ENCODE measurements at places on chromosomes 11 and 22.
A peak's percentile ranks its signal among the peaks of the same experiment; 100 is the strongest.

- DNase-seq: no peak
Measured at GRCh38 chr22:44745853-44746789, 6.3 kb upstream of the ARHGAP8 start.

GRCh38 chr22:46580940-46581537, 39.1 kb upstream of the GRAMD4 start:
- no peak for DNase-seq

GRCh38 chr22:22674467-22674866, 30.1 kb downstream of the GGTLC2 start:
- no peak for DNase-seq

DNA sequence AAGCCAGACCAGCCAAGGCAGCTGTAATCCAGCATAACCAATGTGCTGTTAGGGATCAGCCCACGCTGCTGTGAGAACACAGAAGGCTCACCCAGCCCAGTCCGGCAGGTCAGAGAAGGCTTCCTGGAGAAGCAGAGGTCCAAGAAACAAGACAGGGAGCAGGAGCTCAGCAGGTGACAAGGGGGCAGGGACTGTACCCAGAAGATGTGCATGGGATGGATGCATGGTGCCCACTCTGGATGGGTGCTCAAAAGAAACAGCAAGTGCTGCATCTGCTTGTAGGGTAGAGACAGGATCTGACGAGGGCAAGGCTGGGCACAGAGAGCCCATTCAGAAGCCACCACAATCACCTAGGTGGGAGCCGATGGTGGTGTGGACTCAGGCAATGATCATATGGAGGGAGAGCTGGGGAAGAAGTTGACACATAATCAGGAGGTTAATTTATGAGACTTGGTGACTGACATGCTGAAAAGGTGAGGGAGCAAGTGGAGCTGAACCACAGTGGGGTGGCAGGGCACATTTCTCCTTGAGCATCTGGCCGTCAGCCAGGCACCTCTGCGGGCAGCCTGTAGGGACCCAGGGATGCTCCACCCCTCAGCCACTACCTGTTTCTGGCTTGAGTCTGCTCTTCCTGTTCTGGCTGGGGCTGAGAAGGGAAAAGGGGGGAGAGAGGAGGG, 102.3 kb upstream of the DRD2 start:
- DNase-seq: no peak

DNA sequence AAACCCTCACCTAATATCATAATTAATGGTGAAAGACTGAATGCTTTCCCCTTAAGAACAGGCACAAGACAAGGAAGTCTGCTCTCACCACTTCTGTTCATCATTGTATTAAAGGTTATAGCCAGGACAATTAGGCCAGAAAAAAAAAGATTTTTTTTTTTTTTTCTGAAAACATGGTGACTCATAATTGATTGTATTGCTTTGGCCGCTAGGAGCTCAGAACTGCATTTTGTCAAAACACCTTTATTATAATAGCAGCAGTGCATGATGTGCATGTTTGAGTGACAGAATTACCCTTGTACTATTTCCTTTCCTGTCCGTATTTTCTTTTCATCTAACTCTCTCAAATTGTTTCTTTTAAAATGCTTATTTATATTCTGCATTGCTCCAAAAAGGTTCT, 98.1 kb downstream of the RNF169 start:
- no peak for DNase-seq

- DNase-seq: no peak
Measured at GRCh38 chr11:62352355-62353336, 15.4 kb downstream of the ASRGL1 start.

DNA sequence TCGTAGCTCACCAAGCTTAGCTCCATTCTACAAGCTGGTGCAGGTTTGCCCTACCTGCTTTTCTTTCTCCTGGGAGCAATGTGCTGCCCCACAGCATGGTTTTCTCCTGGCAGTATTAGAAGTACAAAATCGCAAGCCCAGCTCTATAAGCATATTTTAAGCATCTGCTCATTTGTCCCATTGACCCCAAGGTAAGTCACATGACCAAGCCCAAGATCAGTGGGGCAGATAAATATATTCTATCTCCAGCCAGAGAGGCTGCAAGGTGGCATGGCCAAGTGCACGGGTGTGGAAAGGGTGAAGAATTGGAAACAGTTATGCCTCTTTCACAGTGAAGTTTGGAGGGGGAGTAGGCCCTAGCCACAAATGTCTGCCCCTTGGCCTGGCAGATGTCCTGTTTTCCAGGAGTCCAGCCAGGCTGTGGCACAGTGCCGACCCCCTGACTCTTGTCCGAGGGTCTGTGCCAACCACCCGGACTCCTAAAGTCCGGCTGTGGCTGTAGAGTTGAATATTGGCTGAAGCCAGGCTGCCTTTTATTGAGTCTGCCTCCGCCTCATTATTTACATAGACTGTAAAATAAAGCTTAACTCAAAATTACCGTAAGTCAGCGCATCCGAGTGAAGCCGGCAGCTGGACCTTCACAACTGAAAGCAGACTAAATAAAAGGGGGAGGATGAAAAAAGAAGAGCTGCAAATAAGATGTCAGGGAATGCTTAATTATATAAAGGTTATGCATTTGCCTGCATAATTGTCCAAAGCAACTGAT, 165.7 kb downstream of the COMMD9 start:
- no peak for DNase-seq

GRCh38 chr11:36746886-36747710, 149.1 kb upstream of the RAG2 start:
- DNase-seq: peak; percentile 58

DNA sequence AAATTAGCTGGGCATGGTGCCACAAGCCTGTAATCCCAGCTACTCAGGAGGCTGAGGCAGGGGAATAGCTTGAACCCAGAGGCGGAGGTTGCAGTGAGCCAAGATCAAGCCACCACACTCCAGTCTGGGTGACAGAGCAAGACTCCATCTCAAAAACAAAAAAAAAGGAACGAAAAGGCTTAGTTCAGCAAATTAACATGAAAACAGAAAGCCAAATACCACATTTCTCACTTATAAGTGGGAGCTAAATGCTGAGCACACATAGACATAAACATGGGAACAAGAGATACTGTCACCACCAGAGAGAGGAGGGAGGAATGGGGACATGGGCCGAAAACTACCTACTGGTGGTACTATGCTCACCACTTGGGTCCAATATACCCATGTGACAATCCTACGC, 38.6 kb downstream of the SCGB1A1 start:
- DNase-seq: no peak

GRCh38 chr11:61618978-61619377, 38.1 kb upstream of the SYT7 start:
- no peak for DNase-seq

GRCh38 chr11:126158054-126158791, 53.2 kb downstream of the RPUSD4 start:
- DNase-seq: no peak

- no peak for DNase-seq
Measured at GRCh38 chr11:64643256-64643881, 52.3 kb downstream of the SLC22A12 start.

DNA sequence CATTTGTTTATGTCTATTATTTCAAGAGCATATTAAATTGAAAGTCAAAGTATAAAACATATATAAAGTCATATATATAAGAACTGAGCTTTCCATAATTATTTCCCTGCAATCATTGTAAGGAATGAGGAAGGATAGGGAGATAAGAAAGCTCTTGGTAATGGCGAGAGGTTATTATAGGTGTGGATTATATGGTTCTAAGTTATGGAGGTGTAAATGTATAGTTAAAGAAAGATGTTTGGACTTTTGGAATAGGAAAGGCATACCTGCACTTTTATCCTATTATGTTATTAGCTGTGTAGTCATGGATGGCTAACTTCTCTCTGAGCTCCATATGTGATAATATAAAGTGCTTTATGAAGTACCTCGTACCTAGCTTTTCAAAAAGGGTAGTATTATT, 127.6 kb downstream of the LUZP2 start:
- DNase-seq: no peak

DNA sequence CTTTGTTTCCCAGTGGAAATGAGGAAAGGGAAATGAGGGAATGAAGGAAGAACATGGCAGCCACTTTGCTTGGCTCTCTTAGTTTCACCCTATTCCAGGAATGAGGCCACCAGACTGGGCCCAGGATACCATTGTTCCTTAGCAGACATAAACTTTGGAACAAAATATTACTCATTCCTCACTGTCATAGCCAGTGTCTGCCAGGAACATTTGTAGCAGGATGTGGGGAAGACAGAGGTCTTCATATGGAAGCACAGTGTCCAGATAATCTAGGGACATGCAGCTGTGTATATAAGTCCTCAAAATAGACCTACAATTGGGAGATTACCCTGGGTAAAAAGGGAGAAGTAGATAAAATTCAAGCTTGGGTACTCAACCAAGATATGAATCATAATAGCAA, 15.2 kb upstream of the FUT4 start:
- DNase-seq: no peak

- no peak for DNase-seq
Measured at GRCh38 chr11:103024086-103024485, 67.9 kb downstream of the DCUN1D5 start.

- DNase-seq: no peak
Measured at GRCh38 chr11:57983191-57983590, 40.5 kb upstream of the OR9Q1 start.

GRCh38 chr11:107370390-107370789, 87.2 kb downstream of the CWF19L2 start:
- no peak for DNase-seq

DNA sequence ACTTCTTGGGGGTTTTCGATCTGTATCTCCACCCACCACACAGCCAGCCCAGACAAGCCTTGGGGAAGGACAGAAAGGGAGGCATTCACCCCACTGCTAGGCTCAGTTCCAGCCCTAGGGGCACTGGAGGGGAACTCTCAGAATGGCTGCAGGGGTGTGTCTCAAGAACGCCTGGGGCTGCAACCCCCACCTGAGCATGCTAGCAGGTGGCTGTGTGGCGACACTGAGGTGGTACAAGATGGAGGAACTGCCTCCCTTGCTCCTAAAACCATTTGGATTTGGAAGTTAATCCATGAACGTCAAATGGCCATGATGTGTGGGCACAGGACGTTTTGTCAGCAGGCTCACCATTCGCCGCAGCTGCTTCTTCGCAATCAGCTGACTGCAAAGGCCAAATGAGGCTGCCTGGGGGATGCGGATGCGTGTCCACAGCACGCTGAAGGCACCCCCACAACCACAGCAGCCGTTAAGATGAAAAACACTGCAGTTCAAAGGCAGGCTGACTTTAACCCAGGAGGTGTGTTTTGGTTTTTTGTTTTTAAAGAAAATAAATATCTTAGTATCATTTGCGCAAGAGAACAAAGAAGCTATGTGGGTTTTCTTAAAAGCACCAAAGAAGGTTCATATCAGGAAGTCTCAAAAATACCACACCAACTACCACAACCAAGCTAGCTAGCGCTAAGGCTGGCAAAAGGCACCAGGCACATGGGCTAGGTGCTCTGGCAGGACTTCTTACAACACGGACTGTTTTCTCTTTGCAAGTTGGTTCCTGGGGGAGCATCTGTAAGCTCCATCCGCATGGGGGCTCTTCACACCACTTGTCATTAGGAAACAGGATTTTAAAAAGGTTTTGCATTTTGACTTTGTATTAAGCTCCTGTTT, 22.2 kb upstream of the NAP1L4 start:
- DNase-seq: peak; percentile 31

DNA sequence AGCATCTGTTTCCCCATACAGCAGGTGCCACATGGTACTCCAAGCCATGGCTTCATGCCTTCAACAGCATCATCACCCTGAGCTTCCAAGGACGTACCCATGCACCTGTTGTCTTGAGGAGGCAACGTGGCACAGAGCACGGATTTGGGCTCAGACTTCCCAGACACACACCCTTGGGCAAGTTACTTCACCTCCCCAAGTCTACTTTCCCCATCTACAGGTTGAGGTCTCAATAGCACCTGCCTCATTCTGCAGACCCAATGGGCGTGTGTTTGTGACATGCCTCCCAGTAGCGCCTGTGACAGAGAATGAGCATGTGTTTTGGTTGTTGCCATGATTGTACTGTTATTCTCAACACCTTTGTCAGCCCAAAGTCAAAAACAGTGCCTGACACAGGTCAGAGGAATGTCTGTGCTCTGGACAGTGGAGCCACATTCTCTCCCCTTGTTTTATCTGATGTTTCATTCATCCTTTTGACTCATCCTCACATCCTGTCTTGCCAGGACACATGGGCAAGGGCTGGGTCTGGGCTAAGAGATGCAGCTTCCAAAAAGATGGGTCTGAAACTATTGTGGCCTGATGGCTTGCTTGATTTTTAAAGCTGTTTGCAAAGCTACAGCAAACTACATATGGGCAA, 53.4 kb upstream of the CCND1 start:
- DNase-seq: no peak

GRCh38 chr11:117980720-117981119, 5.5 kb upstream of the IL10RA start:
- DNase-seq: no peak

GRCh38 chr11:65183201-65183891, 1.6 kb downstream of the CAPN1 start:
- DNase-seq: no peak

DNA sequence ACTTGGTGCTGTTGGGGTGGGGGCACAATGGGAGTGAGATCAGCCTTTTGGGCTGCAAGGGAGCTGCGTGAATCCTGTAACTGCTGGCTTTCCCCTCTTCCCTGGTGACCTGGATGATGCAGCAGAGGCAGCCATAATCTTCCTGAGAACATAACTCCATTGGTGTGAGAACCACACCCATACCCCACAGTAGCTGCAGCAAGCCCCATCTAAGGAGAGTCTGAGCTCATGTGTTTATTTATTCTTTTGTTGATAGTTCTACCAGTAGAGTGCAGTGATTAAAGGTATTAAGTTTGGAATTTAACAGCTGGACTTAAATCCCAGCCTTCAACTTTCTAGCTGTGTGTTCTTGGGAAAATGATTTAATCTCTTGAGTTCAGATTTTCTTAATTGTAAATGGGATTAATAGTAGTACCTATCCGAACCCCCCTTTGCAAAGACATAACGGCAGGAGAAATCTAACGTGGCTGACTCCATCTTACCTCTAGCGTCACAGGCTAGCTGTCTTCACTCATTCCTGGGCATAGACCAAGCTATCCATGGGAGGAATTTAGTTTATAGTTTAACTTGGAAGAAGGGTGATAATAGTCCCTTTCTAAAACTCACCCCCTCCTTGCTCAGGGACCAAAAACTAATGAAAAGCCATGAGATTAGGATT, 385.0 kb upstream of the DDI1 start:
- no peak for DNase-seq

DNA sequence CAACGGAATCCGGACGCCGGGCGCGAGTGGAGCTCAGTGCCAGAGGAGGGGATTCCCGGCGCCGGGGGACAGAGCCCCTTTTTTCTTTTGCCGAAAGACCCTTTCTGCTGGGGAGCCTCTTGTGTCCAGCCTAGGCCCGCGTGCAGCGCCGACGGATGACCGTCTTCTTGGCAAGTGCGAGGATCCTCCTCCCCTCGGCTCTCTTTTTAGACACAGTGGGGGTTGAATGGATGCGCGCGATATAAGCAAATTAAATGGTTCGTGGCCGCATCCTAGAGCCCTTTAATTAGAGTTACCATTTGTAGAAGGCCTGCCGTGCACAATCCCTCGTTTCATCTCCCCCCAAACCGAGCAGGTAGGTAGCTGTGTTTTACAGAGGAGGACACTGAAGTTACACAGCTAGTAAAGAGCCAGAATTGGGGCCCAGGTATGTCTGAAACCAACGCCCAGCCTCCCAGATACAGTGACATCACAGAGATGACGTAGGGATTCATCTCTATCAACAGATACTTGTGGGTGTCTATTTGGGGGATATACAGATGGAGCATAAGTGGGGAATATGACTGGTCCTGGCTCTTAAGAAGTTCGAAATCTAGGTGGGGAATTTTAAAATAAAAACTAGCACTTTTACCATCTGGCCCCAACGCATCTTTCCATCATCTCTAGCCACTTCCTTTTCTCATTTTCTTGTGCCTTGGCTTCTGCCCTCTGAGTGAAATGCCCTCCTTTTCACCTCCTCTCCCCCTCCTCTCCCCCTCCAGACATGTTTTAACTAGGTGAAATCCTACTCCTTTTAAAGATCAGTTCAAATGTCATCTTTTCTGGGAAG, 875 bp downstream of the TCP11L1 start:
- DNase-seq: no peak

All from stimulated activated CD4-positive, alpha-beta T cell treated with anti-CD3 and anti-CD28 coated beads, Interleukin-1b, Interleukin-23, amount 100 ng/mL, for 4 hours (primary cell).